ENCODE measurements at places on chromosomes 5 and 9. TPM values are rescaled to one million over a fixed set of nuclear protein-coding genes. Genes with fewer than 3 reads are reported as not detected.

Gene GRIA1
- total RNA-seq, result not detected

Gene TBC1D13
- total RNA-seq, result 18.4 TPM

Gene SOX30
- not detected for total RNA-seq

Gene PLPPR1
- total RNA-seq, result 0.33 TPM

Gene HAPLN1
- 0.38 TPM for total RNA-seq

Gene FOXD4L6
- total RNA-seq, result not detected

Gene IFNK
- total RNA-seq, result not detected

Gene CEP72
- total RNA-seq, result 2.5 TPM

Gene BTNL3
- total RNA-seq, result not detected

Gene WDR31
- total RNA-seq, result 14.4 TPM

Gene RXFP3
- not detected for total RNA-seq

Gene RORB
- 4.1 TPM for total RNA-seq
